ENCODE measurements at places on chromosomes 6 and 20. TPM values are rescaled to one million over a fixed set of nuclear protein-coding genes. Genes with fewer than 3 reads are reported as not detected.
A peak's percentile ranks its signal among the peaks of the same experiment; 100 is the strongest.

The ANKRD66 gene
- total RNA-seq: not detected

GRCh38 chr6:55868771-55869479, 6.5 kb downstream of the BMP5 start:
- peak; percentile 18 for DNase-seq

- DNase-seq: peak; percentile 46
Measured at GRCh38 chr6:30258204-30258603, 45.0 kb upstream of the TRIM26 start.

GRCh38 chr6:139768196-139768595, 393.7 kb upstream of the CITED2 start:
- DNase-seq: no peak

The HDDC2 gene
- total RNA-seq: 93.2 TPM

All from A673 (cell line).